ENCODE measurements at places on chromosomes 3 and 15.

DNA sequence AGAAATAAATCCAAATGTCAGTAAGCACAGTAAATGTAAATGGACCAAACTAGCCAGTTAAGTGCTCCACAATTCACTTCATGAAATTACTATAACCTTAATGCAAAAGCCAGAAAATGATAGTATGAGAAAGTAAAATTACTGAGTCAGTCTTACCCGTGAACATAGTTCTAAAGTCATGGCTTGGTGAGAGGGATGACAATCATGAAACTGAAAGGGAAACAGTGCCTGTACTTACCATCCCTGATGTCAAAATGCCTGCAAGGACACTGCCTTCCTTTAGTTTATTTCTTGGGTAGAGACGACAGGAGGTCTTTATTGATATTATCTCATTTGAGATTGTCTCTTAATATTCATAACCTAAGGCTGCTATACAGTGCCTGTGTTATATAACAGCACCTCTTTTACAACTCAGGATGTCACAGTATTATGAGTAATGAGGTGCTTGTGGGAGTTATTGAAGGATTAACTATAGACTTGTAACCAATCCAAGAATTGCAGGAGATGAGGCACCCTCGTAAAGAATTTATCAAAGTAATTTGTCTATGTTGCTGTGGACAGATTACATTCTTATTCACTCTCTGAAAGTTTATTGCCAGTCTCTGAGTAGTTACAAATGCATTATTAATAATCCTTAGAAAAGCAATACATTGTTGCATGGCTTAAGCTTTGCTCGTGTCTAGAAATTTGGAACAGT, 142.9 kb upstream of the BFSP2 start:
- no peak for DNase-seq

DNA sequence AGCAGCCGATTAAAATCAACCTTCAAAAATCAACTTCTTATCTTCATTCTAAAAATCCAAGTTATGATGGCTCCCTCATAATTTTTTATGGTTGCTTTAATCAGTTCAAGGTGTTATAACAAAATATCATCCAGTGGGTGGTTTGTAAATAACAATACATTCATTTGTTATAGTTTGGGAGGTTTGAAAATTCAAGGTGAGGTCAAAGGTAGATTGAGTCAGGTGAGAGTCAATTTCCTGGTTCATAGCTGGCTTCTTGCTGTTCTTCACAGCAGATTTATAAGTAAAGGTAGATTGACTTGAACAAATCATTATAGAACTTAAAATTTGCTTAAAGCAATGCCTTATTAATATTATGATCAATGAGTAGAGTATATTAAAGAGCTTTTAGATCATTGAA, 192.8 kb downstream of the CADM2 start:
- no peak for DNase-seq

- no peak for DNase-seq
Measured at GRCh38 chr15:43317566-43318184, 12.7 kb downstream of the LCMT2 start.

- peak; percentile 44 for DNase-seq
Measured at GRCh38 chr15:67120839-67121643, 55.6 kb downstream of the SMAD3 start.

- DNase-seq = no peak
Measured at GRCh38 chr15:74599156-74599555, 16.5 kb upstream of the CLK3 start.

DNA sequence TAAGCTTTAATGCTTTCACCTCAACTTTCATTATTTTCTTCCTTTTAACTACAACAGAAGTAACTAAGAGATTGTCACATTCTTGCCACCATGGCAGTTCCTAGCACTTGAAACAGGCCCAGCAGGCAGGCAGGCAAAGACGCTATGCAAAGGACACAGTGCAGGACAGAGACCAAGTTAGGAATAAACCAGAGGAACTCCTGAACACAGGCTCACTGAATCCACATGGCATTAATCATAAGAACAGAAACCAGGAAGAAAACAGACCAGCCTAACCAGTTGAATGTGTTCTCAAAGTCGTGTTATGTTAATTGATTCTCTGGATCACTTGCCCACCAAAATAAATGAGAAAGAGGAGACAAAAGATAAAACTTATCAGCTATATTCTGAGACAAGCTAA, 397.6 kb downstream of the TBL1XR1 start:
- no peak for DNase-seq

DNA sequence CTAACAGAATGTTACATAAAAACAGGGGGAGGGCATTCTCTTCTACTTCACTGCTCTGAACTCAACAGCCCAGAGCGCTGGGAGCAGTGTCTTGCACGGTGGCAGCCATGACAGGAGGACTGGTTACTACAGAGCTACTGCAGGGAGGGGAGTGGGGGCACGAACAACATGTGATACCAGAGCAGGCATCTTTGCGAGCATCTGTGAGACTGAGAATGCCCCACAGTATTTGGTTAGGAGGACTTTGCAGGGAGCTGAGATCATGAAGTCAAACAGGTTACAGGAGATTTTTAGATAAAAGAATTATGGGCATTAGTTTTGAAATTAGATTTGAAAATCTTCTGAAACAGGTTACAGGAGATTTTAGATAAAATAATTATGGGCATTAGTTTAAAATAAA, 58.8 kb upstream of the GOLGA8B start:
- DNase-seq = no peak

DNA sequence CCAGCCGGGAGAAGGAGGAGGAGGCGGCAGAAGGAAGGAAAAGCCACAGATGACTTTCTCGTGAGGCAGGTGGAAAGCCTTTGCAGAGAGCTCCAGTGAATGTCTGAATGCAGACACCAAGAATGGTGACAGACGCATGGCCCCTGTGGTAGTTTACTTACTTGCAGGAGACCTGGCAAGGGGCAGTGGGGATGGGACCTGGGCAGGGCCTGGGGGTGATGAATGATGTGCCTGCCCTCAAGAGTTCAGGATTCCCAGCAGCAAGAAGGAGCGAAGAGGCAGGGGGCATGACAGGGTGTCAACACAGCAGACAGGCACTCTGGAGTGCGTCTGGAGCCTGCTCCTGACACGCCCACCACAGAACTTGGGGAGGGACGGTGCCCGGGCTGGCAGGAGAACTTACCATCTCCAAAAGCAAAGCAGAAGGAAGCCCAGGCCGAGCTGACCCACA, 260.5 kb upstream of the LYSMD4 start:
- DNase-seq = no peak

DNA sequence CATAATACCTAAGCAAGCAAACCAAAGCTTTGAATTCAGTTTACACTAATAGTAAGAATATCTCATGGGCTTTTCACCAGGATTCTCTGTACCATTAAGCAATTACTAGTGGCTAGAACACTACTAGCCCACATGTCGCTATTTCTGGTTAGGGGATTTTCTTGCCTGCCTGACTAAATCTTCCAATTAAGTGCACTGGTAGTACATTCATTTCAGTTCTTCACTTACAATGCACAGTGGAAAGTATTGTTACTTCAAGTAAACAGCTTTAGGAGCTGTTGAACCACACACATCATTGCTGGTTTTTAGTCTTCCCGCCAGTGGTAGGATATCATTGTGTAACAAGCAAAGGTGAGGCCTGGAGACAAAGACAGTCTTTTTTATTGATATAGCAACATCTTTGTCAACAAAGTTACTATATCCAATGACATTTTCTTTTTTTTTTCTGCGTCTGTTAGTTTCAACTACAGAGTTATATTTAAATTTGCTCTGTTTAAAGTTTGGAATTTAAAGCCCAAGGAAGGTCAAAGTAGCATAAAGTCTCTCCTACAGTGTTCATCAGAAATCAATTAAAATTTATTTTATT, 826.8 kb upstream of the NR2F2 start:
- no peak for DNase-seq
